ENCODE measurements at places on chromosomes 1 and 21.

GRCh38 chr1:116724765-116725375, 29.4 kb upstream of the CD2 start:
- DNase-seq, result peak; percentile 47

- no peak for DNase-seq
These were observed 8.9 kb downstream of the MIIP start for GRCh38 chr1:12028248-12028647.

DNA sequence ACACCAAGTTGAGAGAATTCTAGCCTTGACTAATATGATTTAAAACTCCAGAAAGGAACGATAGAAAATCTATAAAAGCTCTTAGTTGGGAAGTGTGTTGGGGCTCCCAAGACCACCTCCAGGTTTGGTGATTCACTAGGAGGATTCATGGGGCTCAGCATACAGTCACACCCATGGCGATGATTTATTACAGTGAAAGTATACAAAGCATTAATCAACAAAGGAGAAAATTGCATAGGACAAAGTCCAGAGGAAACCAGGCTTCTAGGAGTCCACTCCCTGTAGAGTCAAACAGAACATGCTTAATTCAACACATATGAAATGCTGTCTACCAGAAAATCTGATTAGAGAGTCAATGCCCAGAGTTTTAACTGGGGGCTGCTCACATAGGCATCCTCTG, 4.8 kb downstream of the CDCA8 start:
- DNase-seq, result no peak

DNA sequence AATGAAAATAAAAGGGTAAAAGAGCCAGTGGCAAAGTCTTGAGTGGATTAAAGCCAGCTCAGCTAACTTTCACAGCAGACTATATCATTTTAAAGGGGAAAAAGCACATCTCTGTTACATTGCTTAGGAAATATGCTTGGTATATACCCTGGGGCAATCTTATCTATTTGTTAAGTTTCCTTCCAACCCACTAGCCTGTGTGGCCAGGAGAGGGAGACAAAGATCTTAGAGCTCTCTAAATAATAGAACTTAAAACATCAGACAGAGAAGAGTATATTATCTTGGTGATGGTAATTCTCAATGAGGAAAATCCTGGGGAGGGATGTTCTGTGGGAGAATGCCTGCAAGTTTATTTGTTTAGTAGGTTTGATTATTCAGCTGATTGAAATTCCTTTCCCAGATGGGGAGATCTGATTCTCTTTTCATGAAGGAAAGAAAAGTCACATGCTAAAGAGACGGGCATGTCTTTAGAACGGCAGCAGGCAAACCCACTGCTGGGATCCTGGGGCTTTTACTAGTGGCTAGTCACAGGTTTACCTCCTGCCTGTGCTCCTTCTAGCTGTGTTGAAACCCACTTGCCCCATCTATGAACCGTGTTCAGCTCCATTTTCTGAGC, 3.6 kb downstream of the KCNE2 start:
- peak; percentile 72 for DNase-seq

- DNase-seq, result no peak
These were observed 57.9 kb downstream of the CENPF start for GRCh38 chr1:214660900-214661299.

DNA sequence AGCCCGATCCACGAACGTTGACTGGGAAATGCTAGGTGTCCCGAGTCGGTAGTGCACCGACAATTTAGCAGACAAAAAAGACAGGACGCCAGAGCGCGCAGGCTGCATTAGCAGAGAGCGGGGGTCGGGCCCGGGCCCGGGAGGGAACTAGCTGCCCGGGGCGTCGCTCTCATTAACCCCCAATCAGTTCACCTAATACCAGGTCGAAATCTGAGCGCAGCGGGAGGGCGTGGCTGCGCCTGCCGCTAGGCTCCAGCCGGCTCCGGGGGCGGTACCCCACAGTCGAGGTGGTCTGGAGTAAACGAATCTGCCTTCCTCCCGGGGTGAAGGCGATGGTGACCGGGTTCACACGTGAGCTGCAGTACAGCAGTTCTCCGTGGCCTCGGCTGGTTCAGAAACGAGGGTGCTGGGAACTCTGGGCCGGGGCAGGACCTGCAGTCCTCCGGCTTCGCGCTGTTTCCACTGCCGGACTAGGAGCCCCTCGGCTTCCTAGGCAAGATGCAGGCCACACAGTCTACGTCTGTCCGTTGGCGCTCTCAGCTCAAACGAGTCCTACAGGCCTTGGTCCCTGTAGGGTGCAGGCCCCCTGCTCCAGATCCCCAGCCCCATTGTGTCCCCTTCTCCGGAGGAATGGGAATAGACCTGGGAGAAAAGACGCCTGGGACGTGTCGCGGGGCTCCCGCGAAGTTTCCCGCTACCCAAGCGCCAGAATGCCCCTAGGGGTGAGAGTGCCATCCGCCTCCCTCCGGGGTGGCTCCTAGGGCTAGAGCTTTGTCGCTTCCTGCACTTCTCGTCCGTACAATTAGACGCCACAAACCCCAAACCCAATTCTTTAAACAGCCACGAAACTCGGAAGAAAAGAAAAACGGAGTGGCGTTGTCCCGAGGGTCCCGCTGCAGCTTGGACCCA, 2.0 kb downstream of the GFI1 start:
- peak; percentile 72 for DNase-seq

- DNase-seq, result peak; percentile 58
These were observed 25.5 kb downstream of the CAPN9 start for GRCh38 chr1:230772457-230773395.

DNA sequence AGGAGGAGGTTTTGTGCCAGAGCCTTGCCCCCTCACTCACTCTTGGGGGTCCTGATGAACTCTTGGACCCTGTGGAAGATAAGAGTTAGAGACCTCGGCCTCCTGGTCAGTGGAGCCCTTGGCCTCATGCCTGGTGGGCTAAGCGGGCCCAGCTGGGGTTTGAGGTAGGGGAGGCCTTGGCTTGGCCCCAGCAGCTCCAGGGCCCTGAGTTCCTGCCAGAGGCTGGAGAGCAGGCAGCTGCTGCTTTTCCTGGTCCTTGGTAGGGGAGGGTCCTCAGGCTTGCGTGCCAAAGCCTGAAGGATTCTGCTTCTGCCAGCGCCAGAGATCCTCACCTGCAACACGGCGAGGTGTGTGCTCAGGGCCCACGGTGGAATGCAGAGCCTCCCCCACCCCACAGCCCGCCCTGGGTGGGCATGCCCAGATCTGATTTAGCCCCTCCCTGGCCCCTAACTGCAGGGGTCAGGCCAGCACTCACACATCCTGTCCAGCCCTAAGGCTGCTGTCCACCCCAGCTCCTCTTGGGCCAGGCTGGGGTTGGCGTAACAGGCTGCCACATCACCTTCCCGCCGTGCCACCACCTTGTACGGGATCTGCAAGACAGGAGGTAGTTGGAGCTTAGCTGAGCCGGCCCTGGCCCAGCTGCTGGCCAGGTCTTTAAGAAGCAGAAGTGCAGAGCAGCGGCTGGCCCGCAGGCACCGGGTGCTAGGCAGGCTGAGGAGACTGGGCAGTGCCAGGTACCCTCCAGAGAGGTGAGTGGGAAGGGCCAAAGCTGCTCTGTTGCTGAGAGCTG, 4.7 kb downstream of the GALE start:
- DNase-seq, result no peak

DNA sequence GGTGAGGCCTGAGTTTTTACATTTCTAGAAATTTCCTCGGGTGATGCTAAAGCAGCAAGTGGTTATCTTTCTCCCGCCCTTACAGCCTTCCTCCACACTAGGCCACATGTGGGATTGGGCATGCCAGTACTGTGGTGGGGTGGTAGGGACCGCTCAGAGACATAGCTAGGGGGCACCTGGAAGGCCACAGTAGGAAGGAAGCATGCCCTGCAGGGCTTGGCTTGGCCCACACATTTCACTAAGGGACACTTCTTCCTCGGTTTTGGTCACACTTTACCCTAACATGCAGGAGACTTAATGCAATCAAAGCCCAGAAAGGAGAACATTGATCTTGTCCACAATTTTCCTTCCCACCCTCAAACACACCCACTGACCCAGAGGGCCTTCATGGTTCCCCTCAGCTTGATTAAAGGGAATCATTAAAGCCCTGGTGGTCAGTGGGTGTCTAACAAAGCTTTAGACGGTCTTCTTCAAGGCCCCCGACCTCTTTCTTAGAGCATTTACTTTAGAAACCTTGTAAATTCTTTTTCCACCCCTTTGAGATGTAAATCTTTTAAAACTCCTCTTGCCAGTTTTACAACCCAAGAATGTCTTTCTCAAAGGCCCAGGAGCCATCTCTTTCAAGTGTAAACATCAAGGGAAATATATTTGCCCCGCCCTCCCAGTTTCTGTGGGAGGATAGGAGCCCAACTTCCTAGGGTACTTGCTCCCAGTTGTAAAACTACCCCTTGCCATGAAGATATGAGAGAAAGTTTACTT, 246.4 kb upstream of the PTBP2 start:
- DNase-seq, result no peak

- no peak for DNase-seq
These were observed 46.4 kb downstream of the CACHD1 start for GRCh38 chr1:64516301-64516700.

GRCh38 chr1:60108196-60108595, 34.6 kb upstream of the C1orf87 start:
- DNase-seq, result no peak

- DNase-seq, result no peak
These were observed 1.2 kb downstream of the PIK3C2B start for GRCh38 chr1:204493145-204493983.

- no peak for DNase-seq
These were observed 56.3 kb downstream of the CASZ1 start for GRCh38 chr1:10740123-10740522.

DNA sequence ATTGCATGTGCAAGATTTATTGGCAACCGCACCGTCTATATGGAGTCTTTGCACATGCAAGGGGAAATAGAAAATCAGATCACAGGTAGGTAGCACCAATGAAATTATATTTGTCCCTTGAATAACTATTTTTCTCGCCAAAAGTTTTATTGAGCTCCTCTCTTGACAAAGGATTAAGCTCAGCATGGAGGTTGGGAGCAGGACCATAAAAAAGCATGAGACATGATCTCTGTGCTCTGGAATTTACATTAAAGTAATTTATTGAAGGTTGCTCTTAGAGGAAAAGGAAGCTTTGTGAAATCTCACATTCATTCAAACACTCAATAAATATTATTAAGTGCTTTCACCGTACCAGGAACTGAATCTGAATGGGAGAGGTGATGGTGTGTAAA, 66.0 kb upstream of the UBE2U start:
- no peak for DNase-seq

GRCh38 chr1:14678011-14678638, 79.6 kb downstream of the KAZN start:
- no peak for DNase-seq

GRCh38 chr21:33115631-33116510, 45.9 kb downstream of the OLIG1 start:
- DNase-seq, result no peak

DNA sequence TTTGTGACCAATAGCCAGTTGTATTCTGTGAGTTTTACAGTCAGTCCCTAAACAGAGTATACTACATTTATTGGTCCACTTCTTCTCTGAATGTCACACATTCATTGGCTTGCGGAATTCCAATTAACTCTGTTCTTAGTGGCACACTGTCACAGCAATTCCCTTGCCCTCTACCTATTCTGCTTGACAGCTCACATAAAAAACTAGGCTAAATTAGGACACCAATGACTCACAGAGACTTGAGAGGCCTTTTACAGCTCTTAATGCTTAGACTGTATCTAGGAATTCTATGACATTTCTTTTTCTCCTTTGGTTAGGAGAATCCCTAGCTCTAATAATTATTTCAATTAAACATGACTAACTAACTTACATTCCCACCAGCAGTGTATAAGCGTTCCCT, 104.1 kb downstream of the NEGR1 start:
- no peak for DNase-seq

DNA sequence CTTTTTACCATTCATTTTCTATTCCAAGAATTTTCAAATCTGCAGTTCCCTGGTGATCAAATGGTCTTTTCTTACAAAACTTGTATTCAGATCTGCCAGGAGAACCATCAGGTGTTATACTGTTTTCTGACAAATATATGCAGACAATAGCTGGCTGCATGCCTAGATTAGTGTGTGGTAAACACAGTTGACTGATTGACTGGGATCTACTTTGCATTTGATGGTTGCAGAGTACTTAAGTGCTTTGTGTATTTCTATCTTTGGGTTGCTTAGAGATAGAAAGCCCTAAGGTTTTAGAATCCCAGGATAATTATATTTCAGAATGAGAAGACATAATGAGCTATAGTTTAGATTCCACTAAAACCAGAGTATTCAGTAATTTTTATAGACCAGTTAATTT, 102.0 kb upstream of the CHODL start:
- DNase-seq, result no peak

- DNase-seq, result no peak
These were observed 977.9 kb downstream of the BRINP3 start for GRCh38 chr1:189499736-189500135.

DNA sequence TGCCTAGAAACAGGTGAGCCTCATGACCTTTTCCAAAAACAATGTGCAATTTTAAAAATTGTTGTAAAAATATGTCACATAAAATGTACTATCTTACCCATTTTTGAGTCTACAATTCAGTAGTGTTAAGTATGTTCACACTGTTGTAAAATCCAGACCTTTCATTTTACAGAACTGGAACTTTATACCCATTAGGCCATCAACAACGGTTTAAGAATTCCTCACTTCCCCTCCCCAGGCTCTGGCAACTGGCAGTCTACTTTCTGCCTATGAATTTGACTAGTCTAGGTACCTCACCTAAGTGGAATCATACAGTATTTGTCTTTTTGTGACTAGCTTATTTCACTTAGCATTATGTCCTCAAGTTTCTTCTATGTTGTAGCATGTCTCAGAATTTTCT, 8.6 kb downstream of the CTSE start:
- DNase-seq, result no peak

DNA sequence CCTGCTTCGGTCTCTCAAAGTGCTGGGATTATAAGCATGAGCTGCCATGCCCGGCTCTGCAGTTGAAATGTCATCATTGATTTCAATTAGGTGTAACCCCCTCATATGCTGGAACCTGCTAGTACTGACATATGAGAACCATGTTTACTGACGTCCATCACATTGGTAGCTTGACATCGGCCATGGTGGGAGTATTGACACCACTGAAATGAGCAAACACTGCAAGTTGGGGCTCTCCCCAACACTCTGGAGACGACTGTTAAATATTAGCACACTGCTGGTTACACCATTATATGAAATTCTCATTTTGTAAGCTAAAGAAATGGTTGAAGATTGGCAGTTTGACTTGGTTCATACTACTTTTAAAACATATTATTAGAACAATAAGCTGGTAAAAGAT, 63.7 kb downstream of the CNST start:
- DNase-seq, result no peak

GRCh38 chr21:43585514-43585913, 73.8 kb downstream of the HSF2BP start:
- DNase-seq, result no peak

DNA sequence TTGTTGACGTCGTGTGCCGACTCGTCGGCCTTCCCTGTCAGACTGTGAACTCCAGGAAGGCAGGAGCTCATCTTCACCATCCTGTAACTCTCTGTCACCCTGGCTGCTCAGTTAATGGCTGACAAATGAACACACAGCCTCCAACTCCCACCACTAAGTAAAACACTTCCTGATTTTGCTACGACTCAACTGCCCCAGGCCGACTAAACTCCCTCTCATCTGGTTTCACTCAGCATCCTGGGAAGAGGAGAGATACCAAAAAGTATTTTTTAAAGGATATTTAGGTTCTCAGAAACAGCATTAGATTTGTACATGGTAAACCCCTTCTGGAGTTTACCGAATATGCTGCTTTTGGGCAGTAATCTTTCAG, 18.2 kb upstream of the LHX4 start:
- DNase-seq, result peak; percentile 47

GRCh38 chr1:214429951-214430770, 121.2 kb downstream of the PTPN14 start:
- no peak for DNase-seq

GRCh38 chr1:21511579-21512522, 2.6 kb downstream of the ALPL start:
- no peak for DNase-seq

Measured in KBM-7 (cell line).